NB4 (cell line): ENCODE measurements at places on chromosomes 13 and 19.

DNA sequence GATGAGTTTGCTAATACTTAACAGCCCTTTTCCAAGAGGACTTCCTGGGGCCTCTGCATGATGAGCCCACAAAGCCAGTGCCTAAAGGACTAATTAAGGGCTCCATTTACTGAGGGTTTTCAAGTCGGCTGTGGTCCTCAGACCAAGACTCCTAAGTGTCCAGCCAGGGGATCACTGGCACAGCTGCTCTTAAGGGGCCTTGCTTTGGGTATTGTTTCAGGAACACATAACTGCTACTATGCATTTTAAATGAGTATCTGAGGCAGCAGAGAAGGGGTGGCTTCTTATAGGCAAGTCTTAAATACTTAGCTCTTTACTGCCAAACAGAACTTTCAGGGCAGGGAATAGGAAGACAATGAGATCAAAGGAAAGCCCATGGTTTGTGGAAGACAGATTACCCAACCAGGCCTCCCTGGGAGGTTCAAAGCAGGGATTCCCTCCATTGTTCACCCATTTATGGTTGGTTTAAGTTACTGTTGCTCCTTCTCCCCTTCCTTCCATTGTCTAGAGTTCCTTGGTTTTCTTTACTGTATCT, 61.9 kb downstream of the TNFRSF19 start:
- DNase-seq: no peak

DNA sequence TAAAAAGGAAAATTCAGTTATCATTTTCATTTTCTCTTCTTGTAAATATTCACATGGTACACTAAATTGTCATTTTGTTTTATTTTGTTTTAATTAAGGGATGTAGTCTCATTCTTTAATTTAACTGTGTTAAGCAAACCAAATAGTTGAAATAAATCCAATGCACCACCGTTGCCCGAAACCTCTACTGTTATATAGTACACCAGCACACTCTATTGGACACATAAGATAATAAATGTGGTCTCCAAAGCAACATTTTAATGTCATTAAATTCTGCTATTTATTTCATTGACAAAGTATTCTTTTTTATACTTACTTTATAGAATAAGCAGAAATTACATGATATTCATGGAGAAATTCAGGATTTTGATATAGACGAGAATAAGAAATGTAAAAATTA, 156.4 kb upstream of the FREM2 start:
- DNase-seq: peak; percentile 14

- DNase-seq: no peak
Observed at GRCh38 chr13:80840316-80840976, 499.5 kb upstream of the SPRY2 start.

GRCh38 chr13:108249150-108249549, 20.4 kb upstream of the TNFSF13B start:
- DNase-seq: no peak

DNA sequence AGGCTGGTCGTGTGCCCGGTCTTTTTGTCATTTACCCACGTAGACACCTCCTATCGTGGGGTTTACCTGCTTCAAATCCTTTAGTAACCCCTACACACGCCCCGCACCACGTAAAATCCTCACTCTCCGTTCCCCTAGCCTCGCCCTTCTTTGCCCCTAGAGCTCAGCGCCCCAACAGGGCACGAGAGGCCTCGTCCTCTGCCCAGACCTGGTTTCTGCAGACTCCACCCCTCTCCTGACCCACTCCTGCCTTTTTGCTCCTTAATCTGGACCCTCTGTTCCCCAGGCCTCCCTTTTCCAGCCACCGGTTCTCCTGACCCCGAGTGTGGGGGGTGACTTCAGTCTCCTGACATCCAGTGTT, 412 bp downstream of the ZNF528 start:
- DNase-seq: no peak

DNA sequence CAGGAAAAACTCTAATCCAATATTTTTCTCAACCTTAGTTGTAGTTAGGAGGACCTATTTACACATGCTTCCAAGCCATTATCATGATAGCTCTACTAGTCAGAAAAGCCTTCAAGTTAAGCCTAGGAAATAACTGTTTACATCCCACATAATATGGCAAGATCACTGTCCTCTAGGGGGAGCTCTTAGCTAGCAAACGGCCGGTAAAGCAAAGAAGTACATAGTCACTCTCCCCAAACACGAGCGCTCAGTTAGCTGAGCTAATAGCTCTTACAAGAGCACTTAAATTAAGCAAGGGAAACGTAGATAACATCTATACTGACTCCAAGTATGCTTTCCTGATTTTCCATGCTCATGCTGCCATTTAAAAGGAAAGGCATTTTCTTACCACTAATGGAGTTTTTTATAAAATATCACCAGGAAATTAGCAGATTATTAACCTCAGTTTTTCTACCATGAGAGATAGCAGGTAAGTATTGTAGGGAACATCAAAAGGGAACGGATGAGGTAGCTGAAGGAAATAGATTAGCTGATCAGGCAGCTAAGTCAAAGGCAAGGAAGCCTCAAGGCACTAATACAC, 100.6 kb upstream of the PABPC3 start:
- peak; percentile 88 for DNase-seq

DNA sequence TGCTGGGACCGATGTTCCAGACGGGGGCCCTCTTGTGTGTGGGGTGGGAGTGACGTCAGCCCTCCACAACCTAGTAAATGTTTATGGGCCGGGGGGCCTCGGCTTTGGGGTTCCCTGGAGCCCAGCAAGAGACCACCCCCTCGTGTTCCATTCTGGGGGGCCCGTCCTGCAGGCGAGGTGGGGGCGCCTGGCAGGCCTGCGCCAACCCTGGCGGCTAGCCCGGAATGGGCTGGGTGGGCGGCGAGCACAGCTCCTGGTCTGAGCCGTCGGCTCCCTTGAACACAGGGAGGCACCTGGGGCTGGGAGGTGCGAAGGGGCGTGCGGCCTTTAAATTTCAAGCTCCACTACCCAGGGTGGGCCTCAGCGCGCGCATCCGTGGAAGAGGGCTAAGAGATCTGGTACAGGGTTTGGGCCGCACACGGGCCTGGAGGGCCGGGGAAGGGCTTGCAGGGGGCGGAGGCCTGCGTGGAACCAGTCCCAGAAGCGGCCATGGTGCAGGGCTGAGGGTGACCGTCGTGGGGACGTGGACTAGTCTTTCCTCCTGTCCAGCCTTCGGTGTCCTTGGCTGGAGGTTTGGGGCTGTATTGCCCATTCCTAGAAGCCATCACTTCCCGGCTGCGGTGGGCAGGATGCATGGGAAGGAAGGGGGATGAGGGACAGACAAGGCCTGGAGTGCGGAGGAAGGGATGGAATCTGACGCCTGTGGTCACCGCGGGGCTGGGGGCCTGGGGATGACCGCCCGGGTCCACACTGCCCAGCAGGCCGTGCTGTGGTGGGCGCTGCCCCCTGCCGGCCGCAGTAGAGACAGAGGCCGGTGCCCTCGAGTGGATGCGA, 11.4 kb downstream of the NDUFA11 start:
- peak; percentile 44 for DNase-seq

- DNase-seq: peak; percentile 9
Observed at GRCh38 chr13:23771552-23771951, 117.6 kb downstream of the MIPEP start.

DNA sequence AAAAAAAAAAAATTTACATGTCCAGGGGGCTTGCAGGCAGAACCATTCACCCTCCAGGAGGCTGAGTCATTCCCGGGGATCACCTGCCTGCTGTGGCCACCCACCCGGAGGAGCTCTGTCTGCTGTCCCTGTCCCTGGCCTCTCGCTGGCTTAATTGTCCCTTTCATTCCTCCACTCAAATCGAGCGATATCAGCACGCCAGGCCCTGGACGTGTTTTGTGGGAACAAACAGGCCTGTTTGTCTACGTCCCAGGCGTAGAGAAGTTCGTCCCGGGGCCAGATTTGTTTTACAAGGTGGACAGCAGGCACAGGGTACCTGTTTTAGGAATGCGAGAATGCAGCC, 21.2 kb downstream of the SULT2B1 start:
- DNase-seq: no peak

GRCh38 chr13:97945342-97945741, 8.1 kb upstream of the IPO5 start:
- no peak for DNase-seq

- DNase-seq: no peak
Observed at GRCh38 chr13:98056839-98057410, 86.0 kb upstream of the FARP1 start.

GRCh38 chr19:6736169-6736916, 1.0 kb downstream of the GPR108 start:
- peak; percentile 89 for DNase-seq

- DNase-seq: no peak
Observed at GRCh38 chr13:30108216-30108912, 199.0 kb downstream of the KATNAL1 start.

DNA sequence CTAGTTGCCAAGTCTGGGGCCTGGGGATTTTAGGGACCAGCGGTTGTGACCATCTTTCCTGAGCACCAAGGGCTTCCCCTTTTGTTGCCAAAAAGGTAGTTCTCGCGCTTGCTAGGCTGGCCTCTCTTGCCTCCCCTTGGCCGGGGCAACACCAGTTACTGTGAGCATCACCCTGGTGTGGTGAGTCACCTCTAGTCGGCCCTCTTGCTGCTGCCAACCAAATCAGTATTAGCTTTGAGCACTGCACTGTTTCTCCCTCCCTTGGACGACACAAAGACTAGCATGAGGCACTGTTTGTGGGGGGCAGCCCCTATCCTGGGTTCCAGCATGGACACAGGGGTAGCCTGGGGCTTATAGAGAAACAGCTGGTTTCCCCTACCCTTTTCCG, 6.9 kb downstream of the SYDE1 start:
- DNase-seq: peak; percentile 17

DNA sequence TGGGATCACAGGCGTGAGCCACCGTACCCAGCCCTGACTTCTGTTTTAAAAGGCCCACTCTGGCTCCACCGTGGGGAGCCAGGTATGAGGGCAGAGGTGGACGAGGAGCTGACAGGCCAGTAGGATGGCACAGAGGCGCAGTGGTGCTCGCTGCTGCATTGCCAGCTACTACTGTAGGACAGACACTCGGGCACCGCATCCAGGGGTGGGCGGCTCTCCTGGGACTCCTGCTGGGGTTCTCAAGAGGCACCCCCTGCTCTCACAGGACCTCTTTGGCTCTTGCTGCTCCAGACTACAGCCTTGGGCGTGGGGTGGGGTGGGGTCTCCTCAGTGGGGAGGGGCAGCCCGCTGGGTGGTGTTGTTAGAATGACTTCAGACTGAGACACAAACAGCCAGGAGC, 53.4 kb downstream of the LATS2 start:
- no peak for DNase-seq

DNA sequence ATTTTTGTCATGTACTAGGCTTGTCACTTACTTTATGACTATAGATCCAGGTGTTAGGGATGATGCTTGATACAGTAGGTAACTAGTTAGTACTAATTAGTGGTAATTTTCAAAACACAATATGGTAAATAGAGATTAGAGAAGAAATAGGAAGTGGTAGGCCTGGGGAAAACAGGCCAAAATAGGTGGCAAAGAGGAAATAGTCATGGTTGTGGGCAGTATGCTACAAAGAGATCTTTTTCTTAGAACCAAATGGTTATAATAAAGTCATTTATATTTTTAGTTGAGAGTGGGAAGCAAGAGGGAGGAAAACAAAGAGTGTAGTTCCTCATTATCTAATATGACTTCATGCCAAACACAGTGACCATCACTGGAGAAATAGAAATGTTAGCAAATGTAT, 9.1 kb upstream of the VWA8 start:
- DNase-seq: no peak

- peak; percentile 96 for DNase-seq
Observed at GRCh38 chr13:28423010-28423409, 71.9 kb downstream of the FLT1 start.

DNA sequence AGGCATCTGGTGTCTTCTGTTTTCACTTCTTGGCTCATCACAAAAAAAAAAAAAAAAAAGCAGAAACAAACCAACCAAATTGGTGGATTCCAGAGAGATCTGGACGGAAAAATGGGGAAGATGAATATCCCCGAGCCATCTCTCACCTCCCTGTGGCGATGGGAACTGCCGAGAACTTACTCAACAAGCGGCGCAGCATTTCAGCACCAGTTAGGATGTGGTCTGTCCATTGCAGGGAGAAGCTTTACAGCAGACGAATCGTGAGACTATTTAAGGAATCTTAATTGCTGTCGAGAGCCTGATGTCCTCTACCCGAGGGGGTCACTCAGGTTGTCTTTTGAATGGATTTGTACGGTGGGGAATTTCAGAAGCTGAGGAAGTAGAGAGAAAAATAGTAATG, 17.3 kb upstream of the KDM4B start:
- DNase-seq: no peak

GRCh38 chr19:15432018-15432494, 13.3 kb upstream of the AKAP8L start:
- DNase-seq: no peak

DNA sequence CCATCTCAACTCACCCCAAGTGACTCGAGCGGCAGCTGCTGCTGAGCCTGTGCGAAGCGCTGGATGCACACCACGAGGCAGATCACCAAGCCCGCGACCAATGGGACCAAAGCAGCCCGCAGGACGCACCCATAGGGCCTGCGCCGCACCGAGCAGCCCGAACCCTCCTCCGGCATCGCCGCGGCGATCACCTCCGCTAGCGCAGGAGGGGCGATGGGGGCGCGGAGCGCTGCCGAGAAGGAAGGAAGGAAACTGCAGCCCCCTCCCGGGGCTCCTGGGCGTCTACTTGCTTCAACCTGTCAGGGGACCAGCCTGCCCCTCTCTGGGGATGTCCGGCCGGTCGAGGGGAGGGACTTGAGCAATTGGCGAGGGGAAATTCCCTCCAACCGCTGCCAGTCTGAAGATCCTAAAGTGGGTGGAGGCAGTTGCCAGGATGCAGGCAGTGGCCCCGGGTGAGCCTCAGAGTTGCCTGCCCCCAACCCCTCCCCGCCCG, at the start of gene CD70:
TSS of gene CD70 (minus strand) at position 324 of the 493 bp plus-strand sequence. CDS start at position 176, 148 bp downstream.
- peak; percentile 89 for DNase-seq

- no peak for DNase-seq
Observed at GRCh38 chr13:99760456-99760855, 211.1 kb downstream of the ZIC5 start.

DNA sequence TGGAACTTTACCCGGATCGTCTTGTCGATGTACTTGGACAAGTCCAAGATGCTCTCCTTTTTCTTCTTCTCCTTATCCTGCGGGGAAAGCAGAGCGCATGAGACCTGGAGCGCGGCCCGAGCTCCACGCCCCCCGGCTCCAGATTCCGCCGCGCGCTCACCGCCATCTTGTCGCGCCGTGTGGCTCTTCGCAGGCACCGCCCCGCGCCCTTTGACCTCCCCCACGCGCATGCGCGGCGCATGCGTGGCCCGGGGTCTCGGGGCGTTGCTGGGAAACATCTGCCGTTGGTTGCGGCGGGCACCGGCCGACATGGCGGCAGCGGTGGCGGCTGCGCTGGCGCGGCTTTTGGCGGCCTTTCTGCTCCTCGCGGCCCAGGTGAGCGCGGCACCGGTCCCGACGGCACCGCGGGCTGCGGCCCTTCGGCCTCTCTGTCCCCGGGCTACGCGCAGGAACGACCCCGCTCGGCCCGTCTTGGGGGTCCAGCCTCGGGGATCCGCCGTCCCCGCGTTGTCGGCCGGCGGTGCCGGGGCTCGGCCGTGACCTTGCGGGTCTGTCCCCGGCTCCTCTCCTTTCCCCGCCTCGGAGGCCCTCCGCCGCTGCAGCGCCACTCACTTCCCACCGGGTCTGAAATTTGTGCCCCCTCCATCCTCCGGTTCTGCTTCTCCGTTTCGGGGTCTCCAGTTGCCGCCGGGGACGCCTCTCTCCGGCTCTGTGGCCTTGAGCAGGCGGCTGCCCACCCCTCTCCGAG, at the start of the genes LSM7 and SPPL2B:
TSS of gene LSM7 (minus strand) at position 186 of the 748 bp plus-strand sequence. CDS start at position 166, 20 bp downstream.
TSS of gene SPPL2B (plus strand) at position 284 of the 748 bp plus-strand sequence. CDS start at position 310, 26 bp downstream.
- peak; percentile 86 for DNase-seq
